ENCODE measurements at places on chromosomes 16 and 17.
A peak's percentile ranks its signal among the peaks of the same experiment; 100 is the strongest.

DNA sequence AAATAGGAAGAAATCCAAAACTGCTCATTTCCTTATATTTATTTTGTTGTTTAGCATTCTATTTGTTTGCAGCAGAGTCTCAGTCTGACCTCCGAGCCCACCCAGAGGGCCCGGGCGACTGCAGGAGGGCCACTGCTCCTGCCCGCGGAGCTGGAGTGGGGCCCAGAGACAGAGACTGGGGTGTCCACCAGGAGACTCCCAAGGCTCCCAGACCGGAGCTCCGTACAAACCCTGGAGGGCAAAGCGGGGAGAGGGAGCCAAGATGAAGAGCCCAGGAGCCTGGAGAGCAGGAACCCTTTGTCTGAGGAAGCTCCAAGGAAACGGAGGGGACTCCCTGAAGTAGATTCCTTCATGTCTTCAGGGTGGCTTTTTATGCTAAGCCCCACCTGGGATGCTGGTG is 57.9 kb downstream of the AXIN2 start:
- no peak for DNase-seq

DNA sequence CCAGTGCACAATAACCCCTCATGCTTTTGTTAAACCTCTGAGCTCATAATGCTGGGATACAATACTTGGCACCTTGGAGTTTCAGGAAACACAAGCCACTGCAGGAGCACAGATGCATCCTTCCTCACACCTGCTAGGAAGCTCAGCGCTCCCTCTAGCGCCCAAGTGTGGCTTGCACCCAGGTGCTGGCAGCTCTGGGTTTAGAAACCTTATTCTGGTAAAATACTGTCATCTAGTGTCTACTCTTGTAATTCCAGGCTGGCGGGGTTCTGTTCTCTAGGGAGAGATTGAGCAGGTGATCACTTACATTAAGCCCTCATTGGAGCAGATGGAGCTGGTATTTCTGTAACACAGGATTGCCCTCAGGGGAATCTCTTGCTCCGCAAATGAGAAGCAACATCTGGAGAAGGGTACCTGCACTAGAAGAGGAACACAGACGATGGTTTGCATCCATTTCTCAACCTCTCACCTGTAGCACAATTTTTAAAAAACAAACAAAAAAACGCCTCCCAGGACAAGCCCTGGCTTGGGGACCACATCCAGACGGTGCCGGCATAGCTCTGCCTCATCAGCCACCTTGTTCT is 1.5 kb downstream of the CCL1 start:
- peak; percentile 64 for DNase-seq

GRCh38 chr17:75695141-75695829 is 26.0 kb upstream of the ITGB4 start:
- no peak for DNase-seq

DNA sequence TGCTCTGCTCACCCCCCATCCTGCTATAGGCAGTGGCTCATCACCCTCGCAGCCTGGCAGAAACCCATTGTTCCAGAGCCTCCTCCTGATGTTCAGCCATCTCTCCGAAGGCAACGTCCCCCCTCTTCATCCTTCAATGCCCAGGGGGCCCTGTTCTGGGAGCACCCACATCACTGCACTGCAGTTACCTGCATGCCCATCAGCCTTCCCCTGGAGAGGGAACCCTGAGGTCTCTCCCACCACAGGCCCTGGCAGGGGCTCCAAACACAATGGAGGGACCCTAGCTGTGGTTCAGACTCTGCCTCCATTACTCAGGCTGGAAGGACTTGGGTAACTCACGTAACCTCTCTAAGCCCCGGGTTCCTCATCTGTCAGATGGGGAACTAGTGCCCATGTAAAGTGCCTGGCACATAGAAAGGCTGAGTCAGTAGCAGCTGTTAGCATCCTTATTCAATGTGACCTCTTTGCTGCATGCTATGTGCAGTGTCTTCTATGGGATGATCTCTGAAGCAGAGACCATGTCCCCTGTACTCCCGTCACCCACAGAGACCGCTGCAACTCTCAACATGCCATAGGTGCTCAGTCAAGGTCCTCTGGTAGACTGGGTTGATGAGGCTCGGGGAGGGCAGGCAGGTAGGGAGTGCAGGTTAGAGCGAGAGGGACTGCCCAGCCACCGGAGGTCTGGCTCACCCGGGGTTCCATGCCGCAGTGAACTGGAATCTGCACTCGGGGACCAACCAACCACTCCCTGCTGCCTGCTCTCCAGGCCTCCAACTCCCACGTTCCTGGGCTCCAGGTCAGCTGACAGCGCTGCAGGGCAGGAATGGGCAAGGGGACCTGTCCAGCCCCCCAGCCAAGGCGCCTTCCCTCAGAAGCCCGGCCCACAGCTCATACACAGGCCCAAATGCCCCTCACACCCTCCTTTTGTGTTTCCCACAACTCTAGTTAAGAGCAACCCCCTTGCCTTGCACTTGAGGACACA is 233.2 kb downstream of the ZNF423 start:
- DNase-seq = no peak

- DNase-seq = no peak
These were observed 5.2 kb upstream of the CDH8 start for GRCh38 chr16:62041401-62041800.

- no peak for DNase-seq
These were observed 41.0 kb downstream of the TADA2A start for GRCh38 chr17:37447641-37448040.

DNA sequence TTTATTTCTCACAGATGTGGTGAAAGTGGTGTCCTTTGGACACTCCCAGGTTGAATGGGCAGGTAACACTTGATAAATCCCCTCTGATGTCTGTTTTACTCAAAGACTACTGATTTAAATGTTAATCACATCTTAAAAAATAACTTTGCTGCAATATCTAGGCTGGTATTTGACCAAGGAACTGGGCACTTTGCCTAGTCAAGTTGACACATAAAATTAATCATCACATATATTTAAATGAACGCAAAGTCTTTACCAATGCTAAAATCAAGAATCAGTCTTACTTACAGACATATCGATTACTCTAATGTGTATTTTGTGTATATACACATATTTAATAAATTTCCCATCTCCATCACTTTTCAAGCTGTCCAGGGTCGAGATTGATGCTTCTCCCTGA is 7.0 kb downstream of the MT2A start:
- DNase-seq = no peak
